ENCODE measurements at places on chromosomes 16 and 17.

DNA sequence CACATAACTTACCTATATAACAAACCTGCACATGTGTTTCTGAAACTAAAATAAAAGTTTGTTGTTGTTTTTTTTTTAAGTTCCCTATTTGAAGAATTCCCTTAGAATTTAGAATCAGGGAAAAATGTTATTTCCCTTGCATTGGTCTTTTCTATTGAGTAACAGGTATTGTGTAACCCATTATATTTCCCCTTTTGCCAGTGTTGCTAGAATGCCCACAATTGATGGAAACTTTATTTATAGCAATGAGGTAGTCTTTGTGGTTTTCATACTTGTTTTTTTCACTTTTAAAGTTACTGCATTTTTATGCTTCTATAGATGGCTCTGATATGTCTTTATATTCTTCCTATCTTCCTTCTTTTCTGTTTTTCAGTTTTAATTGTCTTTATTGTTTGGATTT lies 3.9 kb downstream of the NLRP1 start:
- DNase-seq = no peak

- DNase-seq = no peak
Observed at GRCh38 chr17:55430541-55431288, 9.1 kb upstream of the MMD start.

DNA sequence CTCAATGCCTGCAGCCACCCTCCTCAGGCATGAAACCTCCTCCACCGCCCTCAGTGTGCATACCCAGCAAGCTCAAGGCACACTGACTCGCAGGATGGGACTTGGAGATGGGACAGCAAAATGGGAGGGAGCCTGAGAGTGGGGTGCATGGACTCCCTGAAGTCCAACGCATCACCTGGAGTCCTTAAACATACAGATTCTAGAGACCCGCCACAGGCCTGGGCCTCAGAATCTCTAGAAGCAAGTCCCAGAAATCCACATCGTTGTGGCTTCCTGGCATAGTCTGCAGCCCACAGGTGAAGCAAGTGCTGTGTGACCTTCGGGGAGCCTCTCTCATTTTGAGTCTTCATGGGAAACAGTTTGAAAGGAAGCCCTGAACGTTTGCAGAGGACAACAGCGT lies 3.6 kb upstream of the TBX21 start:
- peak; percentile 56 for DNase-seq

GRCh38 chr17:71118039-71118438 lies 948.7 kb downstream of the KCNJ2 start:
- no peak for DNase-seq

- no peak for DNase-seq
Observed at GRCh38 chr16:64826374-64826773, 295.5 kb downstream of the CDH11 start.

GRCh38 chr17:17871913-17872312 lies 35.1 kb upstream of the SREBF1 start:
- DNase-seq = no peak

DNA sequence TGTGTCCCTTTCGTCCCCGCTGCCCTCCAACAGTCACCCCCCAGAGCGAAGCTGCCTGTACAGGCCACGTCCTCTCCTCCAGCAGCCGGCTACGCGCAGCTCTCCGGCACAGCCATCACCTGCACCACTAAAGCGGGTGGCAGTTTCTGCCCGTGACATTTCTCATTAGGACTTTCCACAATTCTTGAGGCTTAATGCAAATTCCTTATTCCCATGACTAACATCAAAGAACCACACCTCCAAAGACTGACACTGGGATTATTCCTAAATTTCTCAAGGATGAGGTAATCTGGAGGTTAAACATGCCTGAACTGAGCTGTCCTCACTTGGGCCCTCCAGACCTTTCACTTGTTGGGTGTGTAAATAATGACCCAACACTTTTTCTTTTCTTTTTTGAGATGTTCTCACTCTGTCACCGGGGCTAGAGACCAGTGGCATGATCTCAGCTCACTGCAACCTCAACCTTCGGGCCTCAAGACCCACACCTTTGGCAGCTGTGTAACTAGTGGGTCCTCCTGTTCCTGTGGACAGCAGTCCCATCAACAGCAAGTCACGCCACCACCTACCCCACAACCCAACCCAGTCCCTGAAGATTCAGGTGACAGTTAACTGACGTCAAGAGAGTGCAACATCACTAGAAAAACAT lies 11.7 kb downstream of the ANKRD11 start:
- DNase-seq = no peak

DNA sequence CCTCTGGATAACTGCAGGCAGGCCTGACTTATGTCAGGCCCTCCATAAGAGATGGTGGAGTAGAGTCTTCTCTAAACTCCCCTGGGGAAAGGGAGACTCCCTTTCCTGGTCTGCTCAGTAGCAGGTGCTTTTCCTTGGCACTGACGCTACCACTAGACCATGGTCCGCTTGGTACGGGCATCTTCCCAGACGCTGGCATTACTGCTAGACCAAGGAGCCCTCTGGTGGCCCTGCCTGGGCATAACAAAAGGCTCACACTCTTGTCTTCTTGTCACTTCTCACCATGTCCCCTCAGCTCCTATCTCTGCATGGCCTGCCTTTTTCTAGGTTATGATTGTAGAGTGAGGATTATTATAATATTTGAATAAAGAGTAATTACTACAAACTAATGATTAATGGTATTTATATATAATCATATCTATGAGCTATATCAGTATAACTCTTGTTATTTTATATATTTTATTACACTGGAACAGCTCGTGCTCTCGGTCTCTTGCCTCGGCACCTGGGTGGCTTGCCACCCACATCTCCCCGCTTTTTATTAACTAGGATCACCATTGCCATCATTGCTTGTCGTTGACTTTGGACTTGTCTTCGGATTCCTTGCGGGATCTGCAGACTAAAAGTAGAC lies 59.8 kb upstream of the ARL4D start:
- peak; percentile 73 for DNase-seq

DNA sequence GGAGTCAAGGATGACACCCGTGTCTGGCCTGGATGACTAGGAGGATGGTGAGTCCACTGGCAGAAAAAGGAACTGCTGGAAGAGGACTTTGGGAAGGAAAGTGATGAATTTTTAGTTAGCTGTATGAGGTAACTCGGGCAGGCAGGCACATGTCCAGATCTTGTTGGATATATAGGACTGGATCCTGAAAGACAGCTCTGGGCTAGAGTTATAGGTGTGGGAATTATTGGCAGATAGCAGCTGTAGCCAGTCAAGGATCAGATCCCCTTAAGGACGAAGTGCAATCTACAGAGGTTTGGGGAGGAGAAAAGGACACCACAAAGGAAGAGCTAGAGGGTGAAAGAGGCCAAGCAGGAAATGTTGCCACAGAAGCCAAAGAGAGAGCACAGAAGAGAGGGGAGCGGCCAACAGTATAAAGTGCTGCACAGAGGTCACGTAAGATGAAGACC lies 10.1 kb downstream of the CYB5D1 start:
- peak; percentile 64 for DNase-seq

- no peak for DNase-seq
Observed at GRCh38 chr17:28749516-28750177, 5.8 kb downstream of the TRAF4 start.

DNA sequence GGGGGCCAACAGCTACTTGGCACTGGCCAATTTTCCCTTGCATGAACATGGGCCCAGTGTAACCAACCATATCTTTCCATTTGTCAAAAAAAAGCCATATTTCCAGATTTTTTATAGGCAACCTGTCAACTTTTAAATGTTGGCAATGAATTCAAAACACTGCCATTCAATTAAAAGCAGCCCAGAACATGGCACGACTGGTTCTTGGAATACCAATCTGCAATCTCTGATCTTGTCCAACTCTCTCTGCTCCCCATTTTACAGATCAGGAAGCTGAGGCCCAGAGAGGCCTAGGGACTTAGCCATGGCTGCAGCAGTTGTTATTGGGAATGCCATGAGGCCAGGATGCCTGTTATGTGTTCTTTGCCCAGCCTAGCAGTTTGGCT lies 8.9 kb upstream of the MEOX1 start:
- no peak for DNase-seq

DNA sequence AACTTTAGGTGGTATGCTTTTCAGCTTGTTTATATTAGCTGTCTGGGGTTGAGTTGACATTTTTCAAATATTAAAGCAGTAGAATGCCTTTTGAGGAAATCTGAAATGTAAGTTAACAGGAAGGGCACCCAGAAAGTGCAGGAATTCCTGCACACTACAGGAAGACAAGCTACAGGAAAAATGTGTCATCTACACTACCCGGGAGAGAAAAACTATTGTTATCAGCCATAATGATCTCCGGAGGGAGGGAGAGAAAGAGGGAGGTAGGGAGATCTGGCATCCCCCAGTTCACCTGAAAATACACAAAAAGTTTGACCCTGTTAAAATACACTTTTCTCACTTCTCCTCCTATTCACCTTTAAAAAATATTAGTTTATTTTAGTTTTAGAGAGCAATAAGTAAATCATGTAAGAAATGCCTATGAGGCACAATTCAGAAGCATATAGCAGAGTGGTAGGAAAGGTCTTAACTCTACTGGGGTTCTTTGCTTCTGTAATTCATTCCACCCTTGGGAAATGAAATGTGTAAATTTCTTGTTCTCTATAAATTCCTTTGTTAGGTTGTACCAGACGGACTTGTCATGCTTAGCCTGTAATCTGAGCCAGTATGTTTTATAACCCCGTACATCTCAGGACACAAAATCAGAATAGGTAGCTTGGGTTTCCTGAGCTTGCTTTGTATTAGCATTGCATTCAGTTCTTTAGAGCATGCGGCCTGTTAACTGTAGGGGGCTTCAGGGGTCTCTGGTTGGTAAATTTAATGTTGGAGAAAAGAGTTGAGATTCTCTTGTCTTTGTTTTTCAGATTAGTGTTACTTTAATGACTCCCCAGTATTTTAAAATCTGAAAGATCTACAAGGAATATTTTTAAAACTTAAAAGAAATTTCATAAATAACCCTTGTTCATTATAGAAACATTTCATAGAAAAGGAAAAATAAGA lies 3.3 kb downstream of the MAP2K6 start:
- no peak for DNase-seq

DNA sequence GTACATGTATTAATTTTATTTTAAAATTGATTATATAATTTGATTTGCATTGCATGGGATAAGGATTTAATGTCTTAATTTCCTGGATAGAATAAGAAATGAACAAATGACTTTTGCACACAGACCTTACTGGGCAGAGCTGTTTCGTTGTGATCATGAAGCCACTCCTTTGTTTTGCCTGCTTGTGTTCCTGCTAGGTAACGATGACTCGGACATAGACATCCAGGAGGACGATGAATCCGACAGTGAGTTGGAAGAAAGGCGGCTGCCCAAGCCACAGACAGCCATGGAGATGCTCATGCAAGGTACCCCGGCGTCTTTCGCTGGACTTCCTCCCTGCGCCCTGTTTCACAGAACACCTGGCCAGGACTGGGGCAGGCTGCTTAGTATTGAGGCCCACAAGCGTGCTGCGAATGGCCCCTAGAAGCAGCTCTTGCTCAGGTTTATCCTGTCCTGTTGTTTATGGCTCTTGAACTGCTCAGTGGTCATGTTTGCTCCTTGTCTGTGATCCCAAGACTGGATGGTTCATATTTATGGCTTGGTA lies 29.6 kb downstream of the CLUAP1 start:
- no peak for DNase-seq

DNA sequence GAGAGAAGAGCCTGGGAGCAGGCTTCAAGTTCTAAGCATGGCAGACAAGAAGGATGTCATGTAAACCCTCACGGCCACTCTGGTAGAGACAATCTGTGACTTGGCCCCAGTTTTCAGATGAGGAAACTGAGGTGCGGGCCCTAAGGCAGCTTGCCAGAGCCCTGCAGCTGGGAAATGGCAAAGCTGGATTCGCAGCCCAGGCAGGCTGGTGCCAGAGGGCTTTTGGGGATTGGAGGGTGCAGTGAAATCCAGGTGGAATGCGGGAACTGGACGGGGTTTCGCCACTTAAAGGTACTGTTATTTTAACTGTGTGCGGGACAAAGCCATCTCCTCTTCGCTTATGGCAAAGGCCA lies 477 bp upstream of the OSGIN1 start:
- DNase-seq = no peak

GRCh38 chr16:25823891-25824290 lies 132.1 kb downstream of the HS3ST4 start:
- no peak for DNase-seq

DNA sequence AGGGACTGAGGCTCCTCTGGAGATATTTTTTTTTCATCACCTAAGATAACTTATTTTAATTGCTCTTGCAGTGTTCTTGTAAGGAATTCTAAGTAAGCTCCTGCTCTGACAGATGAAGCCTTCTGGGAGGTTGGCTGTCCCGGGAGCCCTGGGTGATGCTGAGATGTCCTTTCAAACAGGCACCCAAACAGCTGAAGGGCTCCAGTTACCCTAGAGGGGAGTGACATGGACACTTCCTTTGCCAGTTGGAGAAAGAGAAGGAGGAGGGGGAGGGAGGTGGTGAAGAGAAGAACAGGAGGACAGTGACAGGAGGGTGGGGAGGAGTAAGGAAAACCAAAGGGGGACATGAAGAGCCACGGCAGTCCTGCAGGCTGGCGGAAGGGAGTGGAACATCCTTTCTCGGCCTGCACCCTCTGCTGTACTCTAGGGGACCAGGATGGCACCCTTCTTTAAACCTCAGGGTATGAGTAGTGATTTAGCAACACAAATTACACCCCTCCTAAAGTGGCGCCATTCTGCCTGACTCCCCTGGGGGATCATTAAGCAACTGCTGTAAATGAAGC lies 51.8 kb downstream of the MYH3 start:
- no peak for DNase-seq

DNA sequence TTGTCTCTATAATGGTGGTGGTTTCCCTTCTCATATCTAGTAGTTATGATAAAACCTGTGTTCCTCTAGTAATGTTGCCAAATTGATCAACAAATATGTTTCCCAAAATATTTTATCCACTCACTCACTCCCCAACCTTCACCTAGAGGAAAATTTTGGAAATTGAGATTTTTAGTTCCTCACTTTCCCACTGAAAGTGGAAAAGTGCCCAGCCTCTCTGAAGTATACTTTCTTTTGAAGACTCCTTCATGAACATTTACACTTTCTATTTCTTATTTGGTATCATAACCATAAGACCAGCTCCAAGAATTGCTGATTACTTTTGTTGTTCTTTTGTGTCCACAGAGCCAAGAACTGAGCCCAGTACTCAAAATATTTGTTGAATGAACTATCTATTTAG lies 5.1 kb upstream of the CENPV start:
- no peak for DNase-seq

GRCh38 chr17:9370467-9370866 lies 205.2 kb downstream of the STX8 start:
- no peak for DNase-seq

GRCh38 chr16:80460988-80461387 lies 79.8 kb upstream of the DYNLRB2 start:
- no peak for DNase-seq

GRCh38 chr17:9937241-9937761 lies 32.2 kb upstream of the RCVRN start:
- DNase-seq = no peak

GRCh38 chr17:12519956-12520594 lies 145.6 kb upstream of the MYOCD start:
- no peak for DNase-seq

DNA sequence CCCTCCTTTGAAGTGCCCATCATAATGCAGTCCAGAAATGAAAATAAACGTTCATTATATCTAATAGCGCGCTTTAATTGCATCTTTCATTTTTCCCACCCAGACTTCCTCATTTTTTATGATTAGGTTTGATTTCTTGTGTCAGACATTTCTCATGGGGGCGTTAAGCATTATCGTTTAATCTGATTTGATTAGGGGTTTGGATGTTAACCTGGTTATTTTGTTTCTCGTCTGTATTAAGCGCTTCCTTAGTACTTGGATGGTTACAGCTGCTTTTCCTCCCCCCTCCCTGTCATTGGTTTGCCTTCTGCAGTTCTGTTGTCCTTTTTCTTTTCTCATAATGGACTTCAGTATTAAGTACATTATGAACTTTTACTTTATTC lies 540 bp downstream of the MFSD11 start:
- DNase-seq = no peak
